Globus pallidus (tissue), 1 donor: ENCODE measurements at places on chromosomes 13 and 19.

- no peak for DNase-seq
Measured at GRCh38 chr19:7226739-7227138, 67.5 kb downstream of the INSR start.

DNA sequence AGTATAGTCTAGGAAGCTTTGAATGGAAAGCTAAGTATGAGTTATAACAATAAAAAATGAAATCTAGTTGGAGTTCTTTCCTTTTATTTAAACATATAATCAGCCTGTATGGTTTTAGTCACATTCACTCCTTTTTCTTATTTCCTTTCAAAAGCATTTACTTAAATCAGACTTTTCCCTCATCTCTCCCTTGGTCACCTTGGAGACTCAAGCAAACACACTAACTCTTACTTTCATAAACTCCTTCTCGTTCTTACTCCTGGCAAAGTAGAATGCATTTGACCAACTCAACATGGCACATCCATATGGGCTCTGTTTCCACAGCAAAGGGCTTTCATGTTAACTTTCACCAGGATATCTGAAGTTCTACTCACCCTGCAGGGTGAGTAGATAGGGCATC is 400.0 kb downstream of the LMO7 start:
- DNase-seq, result no peak

GRCh38 chr19:5580161-5580571 is 12.4 kb upstream of the TINCR start:
- no peak for DNase-seq

GRCh38 chr13:98509271-98510155 is 67.4 kb downstream of the STK24 start:
- no peak for DNase-seq

- peak; percentile 18 for DNase-seq
Measured at GRCh38 chr13:22839603-22840530, 340.9 kb upstream of the SGCG start.

GRCh38 chr19:30083125-30083681 is 141.2 kb downstream of the URI1 start:
- no peak for DNase-seq

- no peak for DNase-seq
Measured at GRCh38 chr13:27970382-27971235, 1.5 kb upstream of the CDX2 start.
